H9 (cell line): ENCODE measurements at places on chromosomes 16 and 17. TPM values are rescaled to one million over a fixed set of nuclear protein-coding genes. Genes with fewer than 3 reads are reported as not detected.

The SMIM5 gene
- total RNA-seq: 0.20 and 0.24 TPM in 2 replicates

The FZD2 gene
- 17.4 and 18.2 TPM in 2 replicates for total RNA-seq

The VMP1 gene
- 79.3 and 83.1 TPM in 2 replicates for total RNA-seq

The CCL17 gene
- not detected in 2 replicates for total RNA-seq

The CCDC200 gene
- not detected in 2 replicates for total RNA-seq

The DNAAF1 gene
- 0.15 TPM in 1 of 2 replicates, not detected in the other for total RNA-seq

The SYNGR3 gene
- total RNA-seq: 11.9 and 12.1 TPM in 2 replicates

The UTS2R gene
- 0.75 and 0.94 TPM in 2 replicates for total RNA-seq

The TRIM47 gene
- total RNA-seq: 5.5 and 6.9 TPM in 2 replicates

The TSNAXIP1 gene
- total RNA-seq: 1.1 and 1.3 TPM in 2 replicates

The TBC1D26 gene
- 0.77 and 0.83 TPM in 2 replicates for total RNA-seq

The TBX6 gene
- 1.6 and 1.9 TPM in 2 replicates for total RNA-seq

The SOST gene
- total RNA-seq: not detected in 2 replicates

The NUTF2 gene
- 190 and 198 TPM in 2 replicates for total RNA-seq

The ADAMTS18 gene
- 0.07 and 0.09 TPM in 2 replicates for total RNA-seq

The ITGAD gene
- total RNA-seq: not detected in 2 replicates

The SLC2A4 gene
- 4.4 and 4.7 TPM in 2 replicates for total RNA-seq

The FOXL1 gene
- 0.09 and 0.18 TPM in 2 replicates for total RNA-seq

The PPY gene
- total RNA-seq: 0.59 TPM in 1 of 2 replicates, not detected in the other

The FAHD1 gene
- total RNA-seq: 13.2 and 16.2 TPM in 2 replicates

The ATP2A3 gene
- 13.3 and 14.6 TPM in 2 replicates for total RNA-seq

The TMEM95 gene
- not detected in 2 replicates for total RNA-seq

The CNTROB gene
- total RNA-seq: 25.8 and 30.1 TPM in 2 replicates

The SMPD3 gene
- 0.70 and 0.94 TPM in 2 replicates for total RNA-seq

The KRT32 gene
- not detected in 2 replicates for total RNA-seq

The DDX52 gene
- 58.9 and 65.4 TPM in 2 replicates for total RNA-seq

The HS3ST3A1 gene
- total RNA-seq: 3.2 and 3.4 TPM in 2 replicates

The IRF8 gene
- total RNA-seq: 0.28 TPM in 1 of 2 replicates, not detected in the other

The ZG16 gene
- not detected in 2 replicates for total RNA-seq

The NUPR1 gene
- 0.15 and 0.35 TPM in 2 replicates for total RNA-seq

The LGALS9B gene
- total RNA-seq: not detected in 2 replicates

The UBE2O gene
- 47.7 and 52.6 TPM in 2 replicates for total RNA-seq

The MRPS34 gene
- total RNA-seq: 199 and 205 TPM in 2 replicates

The MYH11 gene
- 0.42 and 0.88 TPM in 2 replicates for total RNA-seq

The SLC52A1 gene
- 0.15 and 0.17 TPM in 2 replicates for total RNA-seq

The CLEC18B gene
- total RNA-seq: 0.31 and 0.37 TPM in 2 replicates

The KCNJ2 gene
- total RNA-seq: 0.15 and 0.29 TPM in 2 replicates

The ALDH3A2 gene
- 94.2 and 100 TPM in 2 replicates for total RNA-seq

The IL17C gene
- total RNA-seq: 0.29 and 0.31 TPM in 2 replicates

The GGT6 gene
- 0.13 and 0.17 TPM in 2 replicates for total RNA-seq

The PPL gene
- 28.2 and 29.2 TPM in 2 replicates for total RNA-seq

The RGS9 gene
- 12.0 and 12.3 TPM in 2 replicates for total RNA-seq

The KARS1 gene
- total RNA-seq: 181 and 183 TPM in 2 replicates

The EPN2 gene
- total RNA-seq: 53.2 and 57.8 TPM in 2 replicates

The MFSD6L gene
- 2.1 TPM in 2 replicates for total RNA-seq

The AXIN2 gene
- total RNA-seq: 35.0 and 35.6 TPM in 2 replicates

The DLX3 gene
- total RNA-seq: 1.1 and 1.2 TPM in 2 replicates

The CAMTA2 gene
- total RNA-seq: 13.7 and 15.6 TPM in 2 replicates

The OR4D1 gene
- total RNA-seq: 0.11 and 0.15 TPM in 2 replicates

The MT1A gene
- 0.68 TPM in 1 of 2 replicates, not detected in the other for total RNA-seq

The FN3K gene
- total RNA-seq: 23.6 and 28.3 TPM in 2 replicates

The KIF18B gene
- total RNA-seq: 51.8 and 52.6 TPM in 2 replicates

The RPL13 gene
- 2,157 and 2,259 TPM in 2 replicates for total RNA-seq

The KRTAP9-2 gene
- not detected in 2 replicates for total RNA-seq

The C1QL1 gene
- 6.0 and 6.4 TPM in 2 replicates for total RNA-seq

The TCAP gene
- 2.1 and 2.5 TPM in 2 replicates for total RNA-seq

The LITAFD gene
- total RNA-seq: not detected in 2 replicates

The FA2H gene
- total RNA-seq: 25.1 and 26.6 TPM in 2 replicates
